ENCODE measurements at places on chromosomes 1 and 21.

GRCh38 chr1:232571523-232571922 is 58.4 kb downstream of the SIPA1L2 start:
- no peak for DNase-seq

DNA sequence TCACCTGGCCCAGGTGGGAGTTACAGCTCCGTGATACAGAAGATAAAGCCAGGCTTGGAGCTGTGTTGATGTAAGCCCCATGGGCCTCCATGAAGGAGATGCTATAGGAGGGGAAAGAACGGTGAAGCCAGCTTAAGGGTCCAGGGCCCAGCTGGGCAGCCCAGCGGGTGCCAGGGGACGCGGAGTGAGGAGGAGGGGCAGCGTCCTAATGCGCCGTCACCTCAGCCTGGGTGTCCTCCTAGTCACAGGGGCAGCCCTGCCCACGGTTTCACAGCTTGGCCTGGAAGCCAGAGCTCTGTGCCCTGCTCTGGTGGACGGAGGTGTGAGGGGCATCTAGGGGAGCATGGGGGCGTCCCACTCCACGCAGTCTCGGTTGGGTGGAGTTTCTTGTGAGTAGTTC is 52.7 kb upstream of the TTC34 start:
- no peak for DNase-seq

DNA sequence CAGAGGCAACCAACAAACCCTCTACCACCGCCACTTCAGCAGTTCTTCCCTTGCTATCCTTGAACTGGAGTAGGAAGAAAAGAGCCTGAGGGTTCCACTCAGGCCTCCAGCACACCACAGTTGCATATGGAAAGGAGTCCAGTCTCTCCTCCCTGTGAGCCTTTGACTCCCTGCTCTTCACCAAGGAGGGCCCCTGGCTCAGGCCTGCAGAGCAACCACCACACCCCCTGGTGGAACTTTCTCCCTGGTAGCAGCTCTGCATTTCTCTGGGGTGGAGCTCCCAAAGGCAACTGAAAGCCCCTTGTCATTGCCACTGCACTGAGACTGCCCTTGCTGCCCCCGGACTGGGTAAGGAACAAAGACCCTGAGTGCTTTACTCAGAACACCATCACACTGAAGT is 1021.5 kb upstream of the ADGRL2 start:
- no peak for DNase-seq

- no peak for DNase-seq
Observed at GRCh38 chr1:218123968-218124367, 161.1 kb upstream of the RRP15 start.

DNA sequence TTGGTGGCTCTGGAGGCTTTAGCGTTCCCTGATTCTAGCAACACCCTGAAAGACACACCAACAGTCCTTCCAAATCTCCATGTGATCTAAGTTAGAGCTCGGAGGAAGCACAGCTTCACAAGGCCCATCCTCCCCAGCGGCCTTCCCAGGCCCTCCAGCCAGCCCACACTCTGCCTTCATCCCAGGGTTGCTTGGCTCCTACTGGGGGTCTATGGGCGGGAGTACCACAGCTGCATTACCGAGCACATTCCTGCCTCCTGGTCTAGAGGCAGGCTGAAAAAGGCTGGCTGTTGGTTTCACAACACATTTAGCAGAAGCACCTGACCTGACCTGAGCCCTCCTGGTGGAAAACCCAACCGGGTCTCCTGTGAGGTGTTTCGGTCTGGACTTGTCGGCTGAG is 54.7 kb upstream of the TRIM67 start:
- no peak for DNase-seq

Data from NCI-H1694 (cell line).